GM12891 (cell line): ENCODE measurements at places on chromosomes 6 and 20.

GRCh38 chr20:43844778-43845614 is 69.7 kb upstream of the TOX2 start:
- DNase-seq = no peak

GRCh38 chr6:145885431-145885830 is 70.8 kb upstream of the FBXO30 start:
- no peak for DNase-seq

GRCh38 chr20:43188861-43189553 is 699 bp downstream of the PTPRT start:
- no peak for DNase-seq

- DNase-seq = no peak
Measured at GRCh38 chr6:38167598-38167997, 348.1 kb downstream of the ZFAND3 start.

DNA sequence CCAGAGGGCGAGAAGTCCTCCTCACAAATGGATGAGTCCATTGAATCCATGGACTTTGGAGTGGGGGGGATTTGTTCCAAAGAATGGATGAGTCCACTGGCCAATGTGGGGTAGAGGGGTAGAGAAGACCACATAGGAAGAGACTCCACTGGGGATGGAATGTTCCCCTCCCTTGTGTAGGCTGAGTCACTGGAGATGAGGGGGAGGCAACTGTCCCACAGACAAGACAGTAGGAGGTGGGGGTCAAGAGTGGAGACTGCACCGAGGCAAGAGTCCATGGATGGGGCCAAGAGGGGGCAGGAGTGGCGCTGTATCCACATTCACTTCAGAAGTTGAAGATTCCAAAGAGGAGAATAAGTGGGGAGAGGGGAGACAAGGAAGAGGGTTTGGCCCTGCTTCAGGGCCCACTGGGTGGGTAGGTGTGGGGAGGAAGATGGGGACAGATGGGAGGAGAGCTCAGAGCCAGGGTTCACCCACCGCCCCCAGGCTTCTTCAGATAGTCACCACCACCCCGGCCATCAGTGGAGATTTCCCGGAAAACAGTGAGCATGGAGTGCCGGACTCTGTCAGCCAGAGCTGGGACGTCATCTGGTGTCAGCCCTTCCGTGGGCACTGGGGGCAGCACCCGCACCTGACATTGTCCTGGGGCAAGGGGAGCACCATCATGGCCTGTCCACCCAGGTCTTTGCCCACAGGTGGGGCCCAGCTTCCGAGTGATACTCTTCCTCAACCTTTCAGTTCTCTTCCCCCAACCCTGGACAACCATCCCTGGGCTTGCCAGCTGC is 4.6 kb downstream of the EGFL8 start:
- DNase-seq = no peak

DNA sequence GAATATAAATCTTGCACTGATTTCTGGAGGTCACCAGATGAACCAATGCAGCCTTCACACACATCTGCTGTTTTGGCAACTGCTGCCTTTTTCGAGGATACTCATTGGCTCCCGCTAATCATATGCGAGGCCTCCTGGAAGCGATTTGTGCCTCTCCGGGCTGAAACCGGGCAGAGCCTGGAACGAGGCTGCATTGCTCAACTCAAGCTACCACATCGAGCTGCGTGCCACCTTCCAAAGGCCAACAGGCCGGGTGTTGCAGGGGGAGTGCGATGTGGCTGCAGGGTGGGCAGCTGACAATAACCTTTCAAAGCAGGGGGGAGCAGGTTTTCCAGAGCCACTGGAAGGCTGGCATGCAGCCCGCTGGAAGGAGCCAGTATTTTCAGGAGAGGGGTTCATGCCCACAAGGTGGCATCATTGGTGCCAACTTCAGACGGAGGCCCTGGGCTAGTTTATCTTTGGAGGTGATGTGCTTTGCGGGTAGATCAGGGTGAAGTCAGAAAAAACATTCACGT is 122.6 kb upstream of the IFNGR1 start:
- DNase-seq = no peak

GRCh38 chr6:139530561-139530960 is 156.1 kb upstream of the CITED2 start:
- DNase-seq = no peak

DNA sequence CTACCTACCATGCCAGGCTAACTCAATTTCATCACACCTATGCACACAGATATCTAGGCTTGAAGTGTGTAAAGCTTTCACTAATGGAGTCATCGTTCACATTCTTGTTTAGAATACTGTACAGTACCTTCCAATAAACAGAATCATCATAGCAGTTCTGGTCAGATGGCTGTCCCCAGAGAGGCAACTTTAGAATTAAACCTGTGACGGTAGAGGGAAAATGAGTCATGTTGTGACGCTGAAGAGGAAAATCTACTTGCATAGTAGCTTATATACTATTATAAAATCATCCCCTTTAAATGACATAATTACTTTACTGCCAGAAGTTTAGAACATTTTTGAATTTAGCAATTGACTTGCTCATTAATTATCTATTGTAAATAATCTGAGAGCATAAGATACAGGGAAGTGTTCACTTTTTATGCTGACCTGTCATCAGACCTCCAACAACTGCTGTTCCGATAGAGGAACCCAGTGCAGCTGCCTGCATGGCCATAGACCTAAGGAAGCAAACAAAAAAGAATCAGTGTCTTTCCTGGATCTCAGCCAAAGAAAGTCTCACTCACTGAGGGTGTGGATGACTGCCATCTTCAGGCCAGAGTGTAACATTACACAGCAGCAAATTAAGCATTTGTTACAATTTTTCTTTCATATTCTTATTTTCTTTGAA is 29.8 kb downstream of the RHAG start:
- peak; percentile 35 for DNase-seq

DNA sequence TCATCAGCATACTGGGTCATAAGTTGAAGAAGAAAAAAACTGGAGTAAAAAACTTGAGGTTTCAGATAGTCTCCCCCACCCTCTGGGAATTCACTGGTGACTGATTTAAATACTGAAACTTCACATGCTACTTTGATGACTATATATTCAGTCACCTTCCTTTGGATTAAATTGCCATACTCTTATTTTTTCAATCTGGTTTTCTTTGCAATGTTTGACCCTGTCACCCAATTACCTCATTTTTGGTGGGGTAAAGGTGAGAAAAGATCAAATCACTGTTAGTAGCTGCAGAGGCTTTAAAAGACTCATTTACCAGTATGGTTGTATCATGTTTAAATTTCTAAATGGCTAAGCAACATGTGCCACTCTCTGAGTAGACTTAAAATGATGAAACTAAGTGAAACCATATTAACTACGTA is 862.7 kb upstream of the FLRT3 start:
- no peak for DNase-seq

DNA sequence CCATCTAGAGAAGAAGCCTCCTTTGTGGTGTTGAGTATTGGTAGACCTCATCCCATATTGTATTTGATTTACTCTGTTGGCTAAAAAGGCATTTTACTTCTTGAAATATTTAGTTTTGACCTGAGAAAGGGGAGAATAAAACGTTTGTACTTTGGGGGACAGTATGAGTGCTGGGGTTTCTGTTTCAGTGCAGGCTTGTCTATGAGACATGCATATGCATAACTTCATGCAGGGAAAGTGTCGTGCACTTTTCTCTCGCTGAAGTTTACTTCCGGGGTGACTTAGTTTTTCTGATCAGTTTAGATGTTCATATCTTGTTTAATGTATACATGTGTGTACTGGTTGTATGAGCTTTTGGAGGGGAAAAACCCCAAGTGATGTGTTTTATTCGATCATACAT is 59.5 kb downstream of the UTRN start:
- no peak for DNase-seq

DNA sequence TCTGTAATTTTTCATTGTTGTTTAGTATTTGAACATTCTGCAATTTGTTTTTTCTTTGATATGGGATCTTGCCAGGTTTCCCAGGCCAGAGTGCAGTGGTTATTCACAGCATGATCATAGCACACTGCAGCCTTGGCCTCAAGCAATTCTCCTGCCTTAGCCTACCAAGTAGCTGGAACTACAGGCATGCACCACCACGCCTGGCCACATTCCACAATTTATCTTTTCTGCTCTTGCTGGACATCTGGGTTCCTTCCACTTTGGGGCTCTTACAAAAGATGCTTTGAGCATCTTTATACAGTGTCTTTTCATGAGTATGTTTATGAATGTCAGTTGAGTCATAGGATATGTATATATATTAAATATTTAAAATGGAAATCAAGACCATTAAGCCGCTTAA is 42.0 kb downstream of the PGM3 start:
- DNase-seq = no peak

DNA sequence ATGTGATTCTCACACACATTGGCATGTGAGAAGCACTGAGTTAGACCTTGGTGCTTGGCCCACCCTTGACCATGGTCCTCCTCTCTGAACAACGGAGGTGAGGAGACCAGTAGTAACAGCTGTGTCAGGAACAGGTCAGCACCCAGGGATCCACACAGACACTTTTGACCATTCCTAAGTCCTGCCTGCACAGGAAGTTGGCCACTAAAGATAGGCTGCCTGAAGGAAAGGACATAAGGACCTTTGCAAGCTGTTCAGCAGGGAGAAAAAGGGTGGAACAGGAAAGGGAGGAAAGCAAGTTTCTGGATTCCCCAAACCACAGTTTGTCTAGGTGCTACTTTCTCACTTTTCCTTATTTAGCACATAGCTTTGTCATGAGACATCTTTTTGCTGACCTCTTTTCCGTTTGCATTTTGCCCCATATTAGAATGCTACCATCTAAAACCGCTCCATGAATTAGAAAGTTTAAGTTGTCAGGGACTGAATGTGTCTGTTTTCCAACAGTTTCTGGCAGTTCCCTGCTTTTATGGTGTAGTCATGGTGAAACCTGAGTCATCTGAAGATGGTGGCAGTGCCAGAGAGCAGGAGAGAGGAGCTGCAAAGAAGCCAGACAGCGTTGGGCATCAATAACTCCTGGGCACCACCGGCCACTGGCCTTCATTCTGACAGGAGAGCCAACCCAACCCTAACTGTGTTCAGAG is 1.1 kb upstream of the CD109 start:
- no peak for DNase-seq

DNA sequence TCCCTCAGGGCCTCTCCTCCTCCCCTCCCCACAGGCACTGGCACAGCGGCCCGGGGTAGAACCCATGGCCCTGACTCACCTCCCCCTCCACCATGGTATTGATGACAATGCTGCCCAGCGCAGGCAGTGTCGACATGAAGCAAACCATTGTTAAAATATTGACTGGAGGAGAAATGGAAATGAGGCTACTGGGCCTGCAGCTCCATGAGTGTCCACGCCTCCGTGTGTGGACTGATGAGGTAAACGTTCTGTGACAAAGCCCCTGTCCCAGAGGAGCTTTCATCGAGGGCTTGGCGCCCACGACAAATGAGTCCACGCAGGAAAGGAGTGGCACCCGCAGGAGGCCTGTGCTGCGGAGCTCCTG is 402.7 kb downstream of the TAF4 start:
- no peak for DNase-seq

DNA sequence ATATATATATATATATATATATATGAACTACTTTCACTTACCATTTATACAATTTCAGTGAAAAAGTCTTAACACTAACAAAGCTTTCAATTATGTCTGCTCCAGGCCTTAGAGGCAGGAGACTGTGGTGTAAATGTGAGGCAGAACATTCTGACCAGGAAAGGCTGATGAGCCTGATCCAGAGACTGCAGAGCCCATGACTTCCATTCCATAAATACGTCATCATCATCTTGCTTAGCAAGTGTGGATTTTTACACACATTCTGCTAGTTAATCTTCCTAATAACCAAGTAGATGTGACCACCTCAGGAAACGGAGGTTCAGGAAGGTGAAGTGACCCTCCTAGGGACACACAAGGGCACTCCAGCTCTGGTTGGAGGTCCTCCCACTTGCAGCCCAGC is 14.9 kb downstream of the TRERF1 start:
- DNase-seq = no peak

DNA sequence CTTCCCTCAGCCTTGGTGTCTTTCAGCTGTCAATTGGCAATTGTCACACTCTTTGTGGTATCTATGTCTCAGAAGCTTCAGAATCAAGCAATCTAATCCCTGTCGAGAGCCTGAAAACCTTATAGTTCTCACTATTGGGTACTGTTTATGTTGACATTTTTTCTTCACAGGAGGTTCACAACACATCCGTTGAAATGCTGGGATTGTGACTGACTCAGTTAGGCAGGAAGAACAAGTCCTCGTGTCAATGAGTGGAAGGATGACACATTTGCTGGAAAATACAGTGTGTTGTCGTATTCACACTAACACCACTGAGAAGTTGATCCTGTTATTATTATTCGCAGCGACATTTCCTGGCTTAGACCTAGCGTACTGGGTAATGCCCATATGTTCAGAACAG is 163.9 kb upstream of the CITED2 start:
- no peak for DNase-seq

DNA sequence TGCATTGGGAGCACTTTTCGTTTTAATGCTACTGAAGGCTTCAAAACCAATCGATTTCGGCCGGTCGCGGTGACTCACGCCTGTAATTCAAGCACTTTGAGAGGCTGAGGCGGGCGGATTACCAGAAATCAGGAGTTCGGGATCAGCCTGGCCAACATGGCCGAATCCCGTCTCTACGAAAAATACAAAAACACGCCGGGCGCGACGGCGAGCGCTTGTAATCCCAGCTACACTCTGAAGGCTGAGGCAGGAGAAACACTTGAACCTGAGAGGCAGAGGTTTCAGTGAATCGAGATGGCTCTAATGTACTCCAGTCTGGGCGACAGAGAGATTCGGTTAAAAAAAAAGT is 58.4 kb downstream of the TRIM38 start:
- DNase-seq = no peak

GRCh38 chr6:165895421-165896165 is 232.6 kb upstream of the PDE10A start:
- no peak for DNase-seq

DNA sequence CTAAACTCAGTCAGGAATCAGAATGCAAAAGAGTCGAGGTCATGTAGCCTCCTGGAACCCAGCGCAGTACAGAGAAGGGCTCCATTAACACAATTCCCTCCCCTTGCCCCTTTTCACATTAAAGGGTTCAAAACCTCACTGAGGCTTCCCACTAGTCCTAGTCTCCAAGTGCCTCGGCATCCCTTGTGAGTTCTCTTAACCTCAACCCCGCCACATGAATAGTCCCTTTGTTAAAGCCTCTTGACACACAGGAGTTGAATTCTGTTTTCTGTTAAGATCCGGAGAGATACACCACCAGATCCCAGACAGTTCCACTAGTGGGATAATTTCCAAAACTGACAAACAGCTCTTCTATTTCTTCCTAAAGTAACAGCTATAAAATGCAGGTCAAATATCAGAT is 17.8 kb downstream of the PTPRT start:
- no peak for DNase-seq

GRCh38 chr6:29230666-29231065 is 60.0 kb downstream of the OR2J2 start:
- DNase-seq = no peak
